Activated T-helper 1 cell treated with anti-CD3 and anti-CD28 coated beads, Interleukin-2, amount 50 U/mL, for 16 hours (primary cell): ENCODE measurements at places on chromosomes 13 and 19.

- DNase-seq: no peak
Observed at GRCh38 chr19:39127812-39128515, 2.4 kb downstream of the PAK4 start.

DNA sequence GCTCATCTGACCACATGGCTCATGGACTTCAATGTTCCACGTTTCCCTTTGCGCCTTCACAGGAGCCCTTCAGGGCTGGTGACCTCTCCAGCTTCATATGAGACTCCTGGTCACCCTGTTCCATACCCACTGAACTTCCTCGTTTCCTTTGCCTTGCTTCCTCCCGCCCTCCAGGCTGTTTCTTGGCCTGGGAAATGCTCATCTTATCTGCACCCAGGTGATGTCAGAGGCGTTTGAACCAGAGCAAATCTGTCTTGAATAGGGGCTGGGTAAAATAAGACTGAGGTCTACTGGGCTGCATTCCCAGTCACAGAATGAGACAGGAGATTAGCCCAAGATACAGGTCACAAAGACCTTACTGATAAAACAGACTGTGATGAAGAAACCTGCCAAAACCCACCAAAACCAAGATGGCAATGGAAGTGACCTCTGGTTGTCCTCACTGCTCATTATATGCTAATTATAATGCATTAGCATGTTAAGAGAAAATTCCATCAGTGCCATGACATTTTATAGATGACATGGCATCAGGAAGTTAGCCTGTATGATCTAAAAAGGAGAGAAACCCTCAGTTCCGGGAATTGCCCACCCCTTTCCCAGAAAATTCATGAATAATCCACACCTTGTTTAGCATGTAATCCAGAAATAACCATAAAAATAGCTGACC is 102.7 kb downstream of the DCLK1 start:
- no peak for DNase-seq

DNA sequence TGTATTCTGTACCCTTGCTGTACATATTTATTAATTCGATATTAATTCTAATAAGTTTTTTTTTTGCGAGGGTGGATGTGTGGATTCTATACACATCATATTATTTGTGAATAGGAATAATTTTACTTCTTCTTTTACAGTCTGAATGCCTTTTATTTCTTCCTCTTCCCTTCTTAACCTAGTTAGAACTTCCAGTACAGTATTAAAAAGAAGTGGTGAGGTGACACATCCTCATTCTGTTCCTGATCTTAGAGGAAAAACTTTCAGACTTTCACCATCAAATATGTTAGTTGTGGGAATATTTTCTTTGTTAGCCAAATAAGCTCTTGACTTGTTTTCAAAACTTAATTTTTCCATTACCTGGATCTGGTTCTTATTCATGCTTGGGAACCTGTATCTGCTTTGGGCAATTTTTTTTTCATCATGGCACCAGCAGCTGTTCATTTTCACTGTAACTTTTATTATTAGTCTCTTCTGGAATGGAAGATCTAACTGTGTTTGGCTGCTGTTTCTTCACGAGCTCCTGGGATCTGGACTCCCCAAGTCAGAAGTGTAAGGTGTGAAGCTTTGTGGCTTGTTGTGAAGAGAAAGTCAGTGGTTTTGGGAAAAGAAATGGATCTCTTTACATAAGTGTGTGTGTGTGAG is 33.1 kb downstream of the RGCC start:
- DNase-seq: no peak

- DNase-seq: no peak
Observed at GRCh38 chr13:37598597-37598996, at the start of gene POSTN. POSTN (minus strand) TSS chr13:37598768; CDS start chr13:37598726, 42 bp downstream.

DNA sequence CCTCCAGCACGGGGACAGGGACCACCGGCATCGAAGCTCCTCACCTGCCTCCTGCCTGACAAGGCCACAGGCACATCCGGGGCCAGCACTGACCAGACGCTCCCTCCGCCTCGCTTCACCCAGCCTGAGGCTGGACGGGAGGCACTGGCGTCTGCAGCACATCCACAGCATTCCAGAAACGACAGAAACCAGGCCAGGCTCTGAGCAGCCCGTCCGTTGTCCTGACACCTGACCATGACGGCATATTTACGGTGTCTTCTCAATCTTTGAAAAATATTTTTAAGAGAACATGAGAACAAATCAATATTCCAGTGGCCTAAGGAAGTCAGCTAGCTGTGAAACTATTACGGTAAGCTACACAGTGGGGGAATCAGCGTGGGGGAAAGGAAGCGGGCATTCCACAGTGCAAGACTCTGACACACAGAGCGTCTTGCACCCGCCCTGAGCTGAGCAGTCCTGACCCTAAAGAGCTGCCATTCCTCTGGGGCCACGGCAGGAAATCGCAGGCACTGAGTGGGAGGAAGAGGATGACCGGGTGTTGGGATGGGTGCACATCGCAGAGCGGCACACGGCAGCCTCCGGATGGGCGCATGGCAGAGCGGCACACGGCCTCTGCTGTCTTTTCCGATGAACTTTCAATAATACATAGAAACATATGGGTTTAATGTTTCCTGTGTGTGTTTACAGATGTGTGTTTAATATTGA is 26.8 kb downstream of the RASA3 start:
- DNase-seq: no peak

- no peak for DNase-seq
Observed at GRCh38 chr13:112356190-112356589, 20.0 kb upstream of the SPACA7 start.

GRCh38 chr19:4362101-4362828 is 18.9 kb downstream of the MPND start:
- no peak for DNase-seq
